ENCODE measurements at places on chromosomes 12 and 14.

GRCh38 chr12:5171701-5172100 is 128.0 kb downstream of the KCNA5 start:
- no peak for DNase-seq

GRCh38 chr12:30155001-30155730 is 371.4 kb upstream of the TMTC1 start:
- no peak for DNase-seq

DNA sequence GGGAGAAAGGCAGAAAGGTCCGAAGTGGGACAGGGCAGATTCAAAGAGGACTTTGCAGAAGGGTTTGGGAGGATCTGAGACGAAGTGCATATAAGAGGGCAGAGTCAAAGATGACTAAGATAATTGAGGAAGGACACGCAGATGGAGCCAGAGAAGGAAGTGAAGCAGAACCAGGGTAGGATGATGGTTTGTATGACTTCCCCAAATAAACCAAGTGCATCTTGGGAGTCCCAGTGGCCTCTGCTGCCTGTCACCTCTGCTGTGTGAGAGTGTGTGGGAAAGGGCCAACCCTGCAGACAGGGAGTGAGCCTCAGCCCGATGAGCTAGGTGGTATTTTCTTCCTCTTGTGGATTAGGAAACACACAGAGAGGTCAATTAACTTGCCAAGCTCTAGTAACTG is 36.8 kb downstream of the FLVCR2 start:
- no peak for DNase-seq

- no peak for DNase-seq
Observed at GRCh38 chr14:72924337-72924736, 1.9 kb upstream of the DCAF4 start.

GRCh38 chr12:125996443-125996842 is 931.2 kb downstream of the AACS start:
- no peak for DNase-seq

DNA sequence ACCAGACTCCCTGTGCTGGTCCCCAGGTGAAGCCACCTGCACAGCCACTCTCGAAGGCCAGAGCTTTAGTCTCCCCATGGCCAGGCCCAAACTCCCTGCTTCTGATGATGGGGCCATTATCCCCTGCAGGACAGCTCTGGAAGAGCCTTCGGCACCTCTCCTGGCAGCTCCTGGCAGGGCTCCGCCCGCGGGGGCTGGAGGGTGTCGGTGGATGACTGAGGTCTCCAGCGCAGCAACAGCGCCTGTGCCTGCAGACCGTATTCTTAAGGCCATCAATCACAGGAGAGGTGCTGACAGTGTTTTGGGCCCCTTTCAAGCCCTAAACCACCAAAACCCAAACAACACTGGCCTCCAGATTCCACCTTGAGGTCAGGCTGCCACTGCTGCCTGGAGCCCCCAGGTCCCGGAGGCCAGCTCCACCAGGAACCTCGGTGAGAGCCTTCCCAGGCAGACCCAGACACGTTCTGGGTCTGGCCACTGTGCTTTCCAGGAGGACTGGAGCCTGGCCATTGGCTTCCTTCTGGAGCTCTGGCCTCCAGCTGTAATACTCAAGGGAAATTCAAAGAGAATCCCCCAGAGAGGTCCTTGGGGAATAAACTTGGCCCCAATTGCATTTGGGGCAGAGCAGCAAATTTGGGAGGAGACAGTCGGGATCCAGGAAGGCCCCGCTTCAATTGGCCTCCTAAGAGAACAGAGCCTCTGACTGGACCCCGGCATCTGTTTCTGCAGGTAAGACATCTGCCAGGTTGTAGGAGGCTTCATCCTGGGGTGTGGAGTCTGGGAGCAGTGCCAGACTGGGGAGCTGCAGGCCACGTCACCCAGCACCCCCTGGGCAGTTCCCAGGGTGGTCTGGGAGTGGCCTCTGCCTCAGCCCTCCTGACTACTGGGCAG is 210.6 kb upstream of the RTL1 start:
- DNase-seq, result no peak

DNA sequence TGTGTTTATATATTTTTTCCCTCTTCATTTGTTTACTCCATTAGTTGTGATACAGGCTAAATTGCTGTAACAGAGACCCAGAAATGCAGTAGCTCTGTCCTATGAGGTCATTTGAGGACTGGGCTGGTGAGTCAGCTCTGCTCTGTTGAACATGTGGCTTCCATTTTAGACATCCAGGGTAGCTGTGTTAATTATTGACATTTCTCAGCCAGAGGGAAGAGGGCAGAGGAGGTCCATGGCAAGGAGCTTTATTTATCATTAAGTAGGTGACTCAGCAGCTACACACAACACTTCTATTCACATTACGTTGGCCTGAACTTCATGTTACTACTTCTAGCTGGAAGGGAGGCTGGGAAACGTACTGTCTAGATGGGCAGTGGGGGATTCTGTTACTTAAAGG is 85.4 kb downstream of the PTCSC3 start:
- DNase-seq, result no peak

- no peak for DNase-seq
Observed at GRCh38 chr14:54823757-54824549, 78.7 kb downstream of the GCH1 start.
